ENCODE measurements at places on chromosomes 2 and 18.

DNA sequence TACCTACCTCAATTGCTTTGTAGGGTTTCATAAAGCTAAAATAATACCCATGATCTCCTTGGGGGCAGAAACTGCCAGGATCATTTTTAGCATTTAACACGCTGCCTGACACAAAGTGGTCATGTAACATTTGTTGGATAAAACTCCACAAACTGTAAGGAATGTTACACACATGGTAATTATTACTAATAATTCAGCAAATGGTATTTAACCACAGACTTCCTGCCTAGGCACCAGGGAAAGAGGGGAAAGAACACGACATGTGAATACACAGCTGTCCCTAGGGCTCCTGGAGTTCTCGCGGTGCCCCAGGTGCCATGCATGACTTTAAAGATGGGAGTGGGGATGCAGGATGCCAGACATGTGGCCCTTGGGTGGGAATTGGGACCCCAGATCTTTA is 43.5 kb downstream of the ASAP2 start:
- no peak for DNase-seq

- DNase-seq = no peak
Observed at GRCh38 chr18:7116001-7116730, 1.4 kb downstream of the LAMA1 start.

- no peak for DNase-seq
Observed at GRCh38 chr2:75381032-75381431, 179.7 kb downstream of the EVA1A start.

- DNase-seq = no peak
Observed at GRCh38 chr18:9824474-9824832, 61.3 kb upstream of the TXNDC2 start.

DNA sequence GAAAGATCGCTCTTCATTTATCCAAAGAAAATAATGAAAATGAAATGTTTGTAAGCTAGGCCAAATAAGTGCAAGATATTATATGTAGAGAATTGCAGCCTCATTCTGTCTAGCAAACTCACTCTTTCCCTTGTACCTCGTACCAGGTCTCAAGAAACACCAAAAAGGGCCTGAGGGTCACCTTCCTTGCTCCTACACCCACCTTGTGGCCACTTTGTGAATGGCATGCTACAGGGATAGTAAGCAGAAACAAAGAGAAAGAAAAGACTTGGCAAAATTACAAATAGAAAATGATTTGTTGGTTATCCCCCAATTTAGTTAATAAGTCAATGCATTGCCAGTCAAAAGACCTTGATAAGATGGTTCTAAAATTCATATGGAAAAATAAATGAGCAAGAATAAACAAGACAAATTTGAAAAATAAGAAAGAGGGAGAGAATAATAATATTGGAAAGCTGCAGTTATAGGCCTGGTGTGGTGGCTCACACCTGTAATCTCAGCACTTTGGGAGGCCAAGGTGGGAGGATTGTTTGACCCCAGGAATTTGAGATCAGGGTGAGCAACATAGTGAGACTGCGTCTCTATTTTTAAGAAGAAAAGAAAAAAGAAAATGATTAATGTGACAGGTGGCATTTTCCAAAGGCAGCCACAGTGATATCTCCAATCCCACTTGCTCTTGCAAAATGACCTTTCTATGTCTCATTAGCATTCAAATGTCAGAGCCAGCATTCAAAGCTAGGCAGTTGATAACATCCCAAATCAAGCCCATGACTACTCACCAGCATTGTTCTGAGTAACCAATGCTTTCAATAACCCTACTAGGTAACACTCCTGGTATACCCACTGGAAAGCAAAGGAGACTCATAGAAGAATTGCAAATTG is 38.8 kb upstream of the BMP10 start:
- peak; percentile 88 for DNase-seq

GRCh38 chr2:189217541-189217940 is 38.0 kb upstream of the COL5A2 start:
- no peak for DNase-seq

GRCh38 chr2:98158305-98158704 is 71.3 kb downstream of the VWA3B start:
- no peak for DNase-seq

GRCh38 chr2:234853729-234854128 is 98.1 kb upstream of the SH3BP4 start:
- no peak for DNase-seq

- peak; percentile 25 for DNase-seq
Observed at GRCh38 chr2:161414042-161415033, 1.8 kb upstream of the TBR1 start.

DNA sequence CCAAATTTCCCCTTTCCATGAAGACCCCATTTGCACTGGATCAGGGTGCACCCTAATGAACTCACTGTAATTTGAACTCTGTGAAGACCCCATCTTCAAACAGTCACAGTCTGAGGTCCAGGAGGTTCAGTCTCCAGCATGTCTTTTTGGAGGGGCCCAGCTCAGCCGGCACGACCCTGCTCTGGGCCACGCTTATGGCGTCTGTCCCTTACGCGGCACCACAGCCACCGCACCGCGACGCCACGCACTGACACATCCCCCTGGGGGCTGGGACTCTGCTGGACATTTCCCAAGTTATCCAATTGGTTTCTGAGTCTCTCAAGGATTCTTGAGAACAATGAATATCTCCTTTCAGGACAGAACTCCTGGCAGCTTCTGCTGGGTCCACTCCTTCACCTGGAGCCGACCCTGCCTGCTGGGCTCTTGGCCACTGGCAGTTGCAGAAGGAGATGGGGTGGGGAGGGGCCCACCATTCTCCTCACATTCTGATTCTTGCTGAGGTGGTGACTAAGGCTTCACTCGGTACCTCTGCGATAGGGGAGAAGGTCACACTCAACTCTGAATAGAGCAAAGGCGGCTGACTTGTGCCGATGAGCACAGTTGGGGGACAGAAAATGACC is 124.0 kb downstream of the RTP5 start:
- no peak for DNase-seq

GRCh38 chr2:126241411-126241810 is 414.5 kb upstream of the GYPC start:
- no peak for DNase-seq

GRCh38 chr2:151849413-151850010 is 21.3 kb upstream of the ARL5A start:
- no peak for DNase-seq

DNA sequence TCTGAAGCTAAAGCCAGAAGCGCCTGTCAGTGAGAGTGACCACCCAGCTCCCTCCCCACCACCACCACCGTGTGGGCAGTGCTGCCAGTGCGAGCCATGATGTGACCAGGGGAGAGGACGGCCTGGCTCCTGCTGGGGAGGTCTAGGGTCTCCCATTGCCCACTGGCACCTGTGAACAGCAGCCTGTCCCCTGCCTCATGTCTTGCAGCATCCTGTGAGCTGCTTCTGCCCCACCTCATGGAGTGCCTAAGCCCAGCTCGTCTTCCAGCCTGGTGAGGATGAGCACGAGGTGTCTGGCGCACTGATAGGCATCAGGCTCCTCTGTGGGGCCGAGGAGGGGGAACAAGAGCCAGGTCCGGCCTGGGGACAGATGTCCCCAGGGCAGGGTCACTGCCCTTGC is 61.4 kb downstream of the FAM168B start:
- no peak for DNase-seq

DNA sequence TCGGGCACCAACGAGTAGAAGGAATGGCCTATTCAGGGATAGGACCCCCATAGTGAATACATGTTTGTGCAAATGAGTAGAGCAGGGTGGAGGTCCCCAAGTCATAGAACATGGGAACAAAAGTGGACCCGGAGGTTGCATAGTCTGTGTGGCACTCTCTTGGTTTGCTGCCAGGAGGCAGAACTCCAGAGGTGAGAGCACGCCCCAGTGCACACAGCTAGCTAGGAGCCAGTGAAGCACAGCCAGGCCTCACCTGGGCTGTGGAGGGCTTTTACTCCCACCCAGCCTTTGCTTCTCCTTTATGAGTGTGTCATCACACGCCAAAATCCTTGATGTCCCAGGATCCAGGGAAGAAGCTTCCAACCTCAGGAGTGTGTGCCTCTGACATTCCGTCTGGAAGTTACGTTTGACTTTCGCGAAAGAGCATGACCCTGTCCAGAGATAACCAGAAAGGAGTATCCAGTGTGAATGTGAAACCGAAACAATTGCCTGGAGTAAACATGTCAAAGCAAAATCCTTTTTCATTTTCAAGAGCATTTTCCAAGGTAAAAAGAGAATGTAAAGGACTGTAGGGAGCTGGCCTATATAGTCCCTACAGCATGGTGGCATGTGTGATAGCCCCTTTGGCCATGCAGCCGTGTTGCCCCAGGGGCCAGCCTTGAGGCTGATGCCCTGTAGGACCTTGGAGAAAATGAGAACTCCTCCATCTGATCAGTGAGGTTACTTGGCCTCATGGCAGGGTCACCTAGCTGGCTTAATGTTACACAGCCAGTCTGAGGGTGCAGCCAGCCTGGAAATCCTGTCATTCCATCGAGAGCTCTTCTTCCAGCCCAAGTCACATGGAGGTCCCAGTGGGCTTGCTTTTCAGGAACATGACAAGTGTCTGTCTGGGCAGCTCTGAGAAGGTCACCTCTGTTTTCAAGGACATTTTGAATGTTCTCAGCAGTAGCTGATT is 8.8 kb downstream of the TRIB2 start:
- DNase-seq = no peak

- no peak for DNase-seq
Observed at GRCh38 chr18:78587626-78588600, 391.7 kb upstream of the SALL3 start.

GRCh38 chr18:51540562-51540961 is 343.1 kb upstream of the MEX3C start:
- no peak for DNase-seq

DNA sequence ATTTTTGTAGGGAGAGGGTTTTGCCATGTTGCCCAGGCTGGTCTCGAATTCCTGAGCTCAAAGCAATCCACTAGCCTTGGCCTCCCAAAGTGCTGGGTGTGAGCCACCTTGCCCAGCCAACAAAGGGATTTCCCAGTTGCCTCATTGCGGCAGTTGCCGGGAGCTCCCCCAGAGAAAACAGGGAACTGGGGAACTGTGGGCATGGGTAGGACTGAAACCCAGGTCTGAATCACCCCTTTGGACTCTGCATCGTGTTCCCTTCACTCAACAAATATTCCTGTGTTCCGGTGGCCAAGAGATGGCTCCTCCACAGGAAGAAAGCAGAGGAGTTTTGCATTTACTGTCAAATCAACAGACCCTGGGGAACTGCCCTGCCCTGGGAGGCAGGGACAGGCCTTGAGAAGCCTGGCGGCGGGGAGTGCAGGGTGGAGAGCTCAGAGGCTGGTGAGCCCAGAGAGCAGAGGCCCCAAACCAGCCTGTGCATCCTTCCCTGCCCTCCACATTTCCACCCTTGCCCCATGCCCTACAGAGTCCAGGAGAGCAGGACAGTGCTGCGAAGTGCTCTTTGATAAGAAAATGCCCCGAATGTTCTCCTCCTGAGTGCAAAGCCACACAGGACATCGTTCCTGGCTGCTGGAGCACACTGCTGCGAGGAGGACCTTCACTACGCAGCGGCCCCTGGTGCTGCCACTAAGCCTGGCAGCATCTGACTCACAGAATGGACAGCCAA is 24.9 kb downstream of the MYO7B start:
- DNase-seq = no peak

DNA sequence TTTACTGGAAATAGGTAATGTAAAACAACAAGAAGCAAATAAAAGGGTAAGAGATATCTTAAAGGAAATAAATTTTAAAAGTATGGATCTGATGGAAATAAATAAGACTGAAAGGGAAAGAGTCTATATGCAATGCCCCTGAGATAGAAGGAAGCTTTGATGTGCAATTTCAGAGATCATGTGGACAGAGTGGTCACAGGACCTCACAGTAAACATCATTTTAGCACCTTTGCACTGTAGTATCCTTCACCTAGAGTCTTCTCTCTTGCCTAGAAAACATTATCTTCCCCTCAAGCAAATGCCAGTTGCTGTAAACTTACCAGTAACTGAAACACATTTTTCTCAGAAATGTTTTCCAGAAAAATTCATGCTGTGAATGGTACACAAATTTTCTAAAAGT is 1621.3 kb upstream of the TMEFF2 start:
- DNase-seq = no peak

- no peak for DNase-seq
Observed at GRCh38 chr2:101401326-101401665, 14.0 kb upstream of the CREG2 start.

DNA sequence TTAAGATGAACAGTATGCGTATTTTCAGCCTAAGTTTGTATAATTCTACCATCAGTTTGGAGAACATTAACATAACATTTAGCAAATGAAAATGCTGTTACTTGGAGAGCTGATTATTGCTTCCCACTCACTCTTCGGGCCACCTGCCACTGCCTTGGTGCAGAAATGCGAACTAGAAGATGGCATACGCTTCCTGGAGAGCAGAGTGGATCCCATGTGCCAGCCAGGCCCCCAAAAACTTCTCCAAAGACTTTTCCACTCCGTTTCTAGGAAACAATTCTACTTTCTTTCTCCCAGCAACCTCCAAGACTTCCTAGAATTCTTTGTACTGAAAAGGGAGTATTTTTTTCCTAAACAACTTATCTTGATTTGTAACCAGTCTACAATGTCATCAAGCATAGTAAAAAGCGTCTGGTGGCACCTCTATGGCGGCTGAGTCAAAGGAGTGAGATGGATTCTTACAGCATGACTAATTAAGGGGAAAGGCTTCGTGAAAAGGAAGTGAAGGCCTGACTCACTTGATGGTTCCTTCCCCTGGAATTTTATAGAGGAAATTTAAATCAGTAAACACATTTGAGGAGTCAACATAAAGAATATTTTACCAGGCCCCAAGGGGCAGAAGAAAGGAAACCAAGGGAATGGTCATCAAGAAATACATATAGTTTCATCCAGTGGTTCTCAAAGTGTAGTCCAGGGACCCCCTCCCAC is 36.6 kb downstream of the FEZ2 start:
- no peak for DNase-seq

DNA sequence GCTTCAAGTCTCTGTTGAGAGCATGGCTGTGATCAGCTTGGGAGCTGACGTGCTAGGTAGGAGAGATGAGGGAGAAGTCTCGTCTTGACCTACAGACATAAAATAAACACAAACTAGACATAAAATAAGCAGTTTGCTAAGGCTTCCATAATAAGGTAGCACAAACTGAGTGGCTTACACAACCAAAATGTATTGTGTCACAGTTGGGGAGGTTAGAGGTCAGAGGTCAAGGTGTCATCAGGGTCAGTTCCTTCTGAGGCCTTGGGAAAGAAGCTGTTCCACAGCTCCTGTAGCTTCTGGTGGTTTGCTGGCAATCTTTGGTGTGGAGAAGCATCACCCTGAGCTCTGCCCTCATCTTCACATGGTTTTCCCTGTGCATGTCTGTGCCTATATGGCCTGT is 20.2 kb downstream of the DAW1 start:
- DNase-seq = no peak

- DNase-seq = peak; percentile 58
Observed at GRCh38 chr2:238003234-238004031, 36.6 kb downstream of the UBE2F start.

GRCh38 chr2:60385648-60386047 is 167.8 kb downstream of the BCL11A start:
- no peak for DNase-seq
